ENCODE measurements at places on chromosomes 3 and 15. TPM values are rescaled to one million over a fixed set of nuclear protein-coding genes. Genes with fewer than 3 reads are reported as not detected.

The EPHA3 gene
- polyA plus RNA-seq, result not detected

The CCPG1 gene
- polyA plus RNA-seq, result 21.1 TPM

The MAP1A gene
- not detected for polyA plus RNA-seq

The COPG1 gene
- 95.6 TPM for polyA plus RNA-seq

The TRPM1 gene
- polyA plus RNA-seq, result 0.09 TPM

The GOLGA8G gene
- polyA plus RNA-seq, result not detected

The ASB14 gene
- 0.55 TPM for polyA plus RNA-seq

The FHIT gene
- 3.2 TPM for polyA plus RNA-seq

The SPINT1 gene
- polyA plus RNA-seq, result 6.4 TPM

The CPLX3 gene
- not detected for polyA plus RNA-seq

The TMED3 gene
- polyA plus RNA-seq, result 63.4 TPM

The ERICH6 gene
- polyA plus RNA-seq, result not detected

The ADAMTS17 gene
- polyA plus RNA-seq, result not detected

The LIPH gene
- polyA plus RNA-seq, result not detected

Measured in naive B cell (primary cell).